ENCODE measurements at places on chromosomes 3 and 15.
A peak's percentile ranks its signal among the peaks of the same experiment; 100 is the strongest.

- no peak for DNase-seq
Observed at GRCh38 chr3:197183582-197183981, 114.8 kb downstream of the DLG1 start.

DNA sequence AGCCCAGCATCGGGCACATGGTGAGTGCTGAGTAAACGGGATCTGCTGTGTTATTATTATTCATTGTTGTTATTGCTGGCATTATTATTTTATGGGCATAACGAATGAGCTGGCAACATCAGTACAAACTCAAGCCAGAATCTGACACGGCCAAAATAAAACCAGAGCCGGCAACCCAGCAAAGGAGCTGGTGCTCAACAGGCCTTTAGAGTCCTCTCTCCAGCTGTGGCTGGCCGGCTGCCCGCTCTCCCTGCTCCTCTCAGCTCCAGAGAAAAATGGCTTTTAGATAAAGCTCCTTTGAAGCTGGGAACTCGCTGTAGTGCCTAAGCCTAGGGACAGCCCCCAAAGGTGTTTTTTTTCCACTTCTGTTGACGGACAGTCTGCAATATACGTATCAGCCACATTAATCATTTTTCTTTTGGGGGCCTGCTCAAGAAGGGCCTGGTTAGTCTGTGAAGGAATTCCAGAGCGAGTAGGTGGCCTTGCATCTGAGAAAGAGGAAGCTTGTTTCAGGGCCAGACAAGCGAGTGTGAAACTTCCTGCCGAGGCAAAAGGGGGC, 193.9 kb upstream of the UBE2E1 start:
- peak; percentile 69 for DNase-seq

GRCh38 chr15:41659855-41660234, 360 bp upstream of the MGA start:
- no peak for DNase-seq

- no peak for DNase-seq
Observed at GRCh38 chr15:81296673-81297072, 27.3 kb downstream of the STARD5 start.

DNA sequence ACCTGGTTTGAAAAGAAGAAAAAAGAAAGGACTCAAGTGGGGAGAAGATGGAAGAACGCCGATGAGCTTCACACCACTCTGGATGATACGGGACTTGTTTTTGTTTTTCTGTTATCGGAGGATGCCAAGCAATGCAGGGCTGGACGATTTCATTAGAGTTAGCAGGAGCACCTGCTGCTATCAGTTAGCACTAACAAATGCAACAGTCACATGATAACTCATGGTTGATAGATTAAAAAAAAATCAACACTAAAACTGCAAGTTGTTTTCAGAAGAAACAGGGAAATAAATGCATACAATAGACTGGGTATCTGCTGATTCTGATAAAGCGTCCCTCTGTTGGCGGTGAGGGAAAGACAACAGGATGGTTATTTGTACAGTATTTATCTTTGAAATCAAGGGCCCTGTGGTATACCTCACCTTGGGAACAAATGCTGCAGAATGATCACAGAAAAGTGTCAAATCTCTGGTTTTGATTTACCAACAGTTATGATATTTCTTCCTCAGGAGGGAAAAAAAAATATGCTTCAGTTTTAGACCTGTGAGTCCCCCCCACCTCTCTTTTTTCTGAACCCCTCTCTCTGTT, 575.1 kb downstream of the FOXP1 start:
- no peak for DNase-seq

DNA sequence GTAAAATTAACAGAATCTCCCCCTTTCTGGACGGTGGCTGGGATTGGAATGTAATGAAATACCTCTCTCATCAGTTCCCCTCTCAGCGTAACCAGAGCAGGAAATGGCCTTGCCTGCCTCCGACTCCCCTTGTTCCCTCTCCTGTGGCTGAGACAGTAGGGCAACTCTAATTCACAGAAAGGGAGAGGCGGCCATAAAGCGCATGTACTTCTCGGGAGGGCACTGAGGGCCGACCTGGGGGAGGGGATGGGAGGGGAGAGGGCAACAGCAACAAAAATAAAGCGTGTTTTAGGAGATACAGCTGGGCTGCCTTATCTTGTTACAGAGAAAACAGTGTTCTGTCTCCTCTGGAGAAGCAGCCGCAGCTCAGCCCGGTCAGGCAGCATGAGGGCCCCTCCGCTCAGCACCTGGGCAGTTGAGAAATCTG, 783.3 kb upstream of the ARRDC4 start:
- DNase-seq: no peak

- no peak for DNase-seq
Observed at GRCh38 chr3:32483772-32484171, 18.9 kb downstream of the CMTM6 start.

GRCh38 chr15:85496151-85496550, 115.7 kb downstream of the AKAP13 start:
- DNase-seq: no peak

DNA sequence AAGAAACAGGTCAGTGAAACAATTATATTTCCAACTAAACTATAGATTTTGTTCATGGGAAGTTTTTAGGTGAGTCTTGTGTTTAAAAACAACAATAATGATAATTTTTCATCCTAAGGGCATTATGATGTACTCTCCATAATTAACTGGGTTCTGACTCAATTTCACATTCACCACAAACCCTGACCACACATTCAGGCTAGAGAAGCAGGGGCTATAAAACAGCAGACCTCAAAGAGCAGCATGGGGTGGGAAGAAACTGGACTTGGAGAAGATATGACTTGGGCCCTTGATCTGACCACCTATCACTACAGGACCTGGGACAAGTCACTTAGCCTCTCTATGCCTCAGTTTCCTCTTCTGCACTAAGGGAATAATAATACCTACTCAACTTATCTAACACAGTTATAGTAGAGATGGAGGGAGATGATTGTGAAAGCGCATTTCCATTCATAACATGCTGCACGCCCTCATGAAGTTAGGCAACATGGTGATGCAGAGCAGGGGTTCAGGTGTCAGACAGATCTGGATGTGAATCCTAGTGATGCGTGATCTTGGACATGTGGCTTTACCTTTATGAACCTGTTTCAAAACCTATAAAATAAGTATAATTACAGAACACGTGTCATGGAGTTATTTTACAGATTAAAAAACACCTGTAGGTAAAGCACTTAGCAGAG, 63.0 kb upstream of the ACP3 start:
- no peak for DNase-seq

DNA sequence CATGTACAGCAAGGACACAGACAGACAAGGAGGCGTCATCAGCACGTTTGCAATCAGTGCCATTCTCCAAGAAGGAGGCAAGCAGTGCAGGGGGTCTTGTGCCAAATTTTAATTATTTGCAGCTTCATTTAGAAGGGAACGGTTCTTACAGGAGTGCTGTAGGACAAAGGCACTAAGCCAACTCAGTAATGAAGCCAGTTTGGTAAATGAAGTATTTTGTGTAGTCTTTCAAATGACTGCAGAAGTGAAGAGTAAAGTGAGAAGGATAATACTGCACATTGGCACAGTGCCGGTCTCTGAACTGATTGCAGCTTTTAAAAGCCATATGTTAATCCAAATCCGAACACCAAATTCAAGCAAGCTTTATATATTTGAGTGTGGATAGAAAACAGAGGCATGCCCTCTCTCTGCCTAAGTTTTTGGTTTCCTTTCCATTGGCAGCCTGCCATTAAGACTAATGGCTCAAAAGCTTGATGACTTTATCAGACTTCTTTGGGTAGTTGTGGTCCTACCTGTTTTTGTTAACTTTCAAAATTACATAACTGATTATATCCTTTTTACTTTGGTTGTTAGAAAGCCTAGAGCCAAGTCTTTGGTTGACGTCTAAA, 101.3 kb downstream of the SENP2 start:
- DNase-seq: no peak

GRCh38 chr3:179833294-179833693, 180.5 kb downstream of the USP13 start:
- DNase-seq: no peak

GRCh38 chr3:40623567-40623966, 98.8 kb downstream of the ZNF621 start:
- no peak for DNase-seq

DNA sequence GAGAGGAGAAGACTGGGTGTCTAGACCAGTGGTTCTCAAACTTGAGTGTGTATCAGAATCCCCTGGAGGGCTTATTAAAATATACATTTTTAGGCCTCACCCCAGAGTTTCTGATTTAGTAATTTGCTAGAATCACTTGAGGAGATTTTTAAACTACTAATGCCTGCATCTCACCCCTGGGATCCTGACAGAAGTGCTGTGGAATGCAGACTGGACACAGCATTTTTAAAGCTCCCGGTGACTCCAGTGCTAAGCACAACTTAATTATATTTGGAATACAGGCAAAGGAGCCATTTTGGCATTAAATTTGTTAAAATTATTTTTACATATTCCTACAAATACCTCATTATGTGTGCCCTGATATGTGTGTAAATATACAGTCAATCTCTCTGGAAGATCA, 26.7 kb upstream of the COL6A6 start:
- no peak for DNase-seq

DNA sequence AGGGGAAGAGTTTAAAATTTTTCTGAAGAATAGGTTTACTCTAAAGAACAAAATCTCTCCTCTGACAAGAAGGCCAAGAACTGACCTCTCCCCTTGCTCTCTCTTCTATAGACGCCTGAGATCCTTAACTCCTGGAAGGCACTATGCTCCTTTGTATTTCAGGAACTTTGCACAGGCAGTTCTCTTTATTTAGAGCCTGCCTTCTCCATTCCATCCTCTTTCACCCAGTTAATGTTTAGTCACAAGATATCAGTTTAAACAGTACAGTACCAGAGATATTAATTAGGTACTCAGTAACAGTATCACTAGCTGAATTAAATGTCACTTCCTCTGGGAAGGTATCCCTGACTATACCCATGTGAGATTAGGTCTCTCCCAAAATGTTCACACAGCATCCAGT, 33.5 kb downstream of the HERC1 start:
- DNase-seq: no peak

- DNase-seq: no peak
Observed at GRCh38 chr3:31892916-31893573, 88.0 kb downstream of the OSBPL10 start.

DNA sequence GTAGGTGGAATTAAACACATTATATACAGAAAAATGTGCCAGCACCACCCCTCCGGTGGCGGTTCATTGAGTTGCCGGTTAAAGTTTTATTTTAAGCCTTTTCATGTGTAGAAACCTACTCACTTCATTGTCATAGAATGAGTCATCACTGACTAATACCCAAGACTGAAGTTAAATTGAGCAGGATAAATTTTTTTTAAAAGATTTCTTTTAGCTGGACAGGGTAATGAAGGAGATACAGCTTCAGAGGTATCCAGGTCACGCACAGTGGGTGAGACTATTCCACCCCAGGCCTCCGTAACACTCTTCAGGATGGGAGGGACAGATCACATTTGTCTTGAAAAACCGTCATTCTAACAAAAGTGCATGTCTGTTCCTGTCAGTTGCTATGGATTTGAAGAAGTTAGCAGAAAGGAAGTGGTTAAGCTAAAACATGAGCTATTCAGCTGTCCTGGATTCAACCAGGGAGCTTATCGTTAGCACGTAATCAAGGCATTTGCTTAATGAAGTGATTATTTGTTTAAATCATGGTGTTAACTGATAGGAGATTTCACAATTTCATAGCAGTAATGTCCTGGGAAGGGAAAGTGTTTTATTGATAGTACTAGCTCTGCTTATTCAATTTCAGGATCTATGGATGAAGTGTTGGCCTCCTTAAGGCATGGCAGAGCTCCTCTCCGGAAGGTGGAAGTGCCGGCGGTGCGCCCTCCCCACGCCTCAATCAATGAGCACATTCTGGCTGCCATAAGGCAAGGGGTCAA, 23.4 kb downstream of the WHAMM start:
- peak; percentile 73 for DNase-seq

DNA sequence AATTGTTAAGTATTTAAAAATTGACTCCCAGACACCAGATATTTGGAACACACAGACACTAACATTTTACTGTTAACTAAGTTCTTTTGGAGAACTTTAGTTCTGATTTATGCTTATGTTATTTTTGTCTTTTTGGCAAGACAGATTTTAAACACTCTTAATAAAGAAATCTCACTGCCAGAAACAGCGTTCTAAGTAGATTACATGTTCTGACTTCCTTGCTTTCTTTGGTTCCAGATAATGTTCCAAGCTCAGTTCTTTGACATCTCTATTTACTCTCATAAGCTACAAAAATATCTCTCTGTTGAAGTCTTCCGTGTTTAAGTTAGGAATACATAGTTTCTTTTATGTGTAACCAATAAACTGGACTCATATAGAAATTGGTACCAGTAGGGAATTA, 1699.6 kb downstream of the OTOL1 start:
- DNase-seq: no peak

DNA sequence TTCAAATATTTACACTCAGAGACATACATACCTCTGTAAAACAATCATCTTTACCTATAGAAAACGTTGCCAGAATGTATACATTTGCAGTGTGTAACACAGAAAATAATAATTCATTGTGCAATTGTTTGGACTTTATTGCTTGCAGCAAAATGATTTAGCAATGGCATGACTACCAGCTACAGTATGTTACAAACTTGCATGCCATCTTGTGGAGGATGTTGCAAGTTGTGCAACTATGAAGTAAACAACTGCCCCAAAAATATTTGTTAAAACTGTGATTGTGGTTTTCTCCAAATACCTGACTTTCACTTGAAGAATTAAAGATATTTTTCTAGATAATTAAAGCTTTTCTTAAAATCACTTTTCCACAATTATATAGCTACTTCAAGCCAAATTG, 27.1 kb upstream of the C3orf49 start:
- DNase-seq: no peak

DNA sequence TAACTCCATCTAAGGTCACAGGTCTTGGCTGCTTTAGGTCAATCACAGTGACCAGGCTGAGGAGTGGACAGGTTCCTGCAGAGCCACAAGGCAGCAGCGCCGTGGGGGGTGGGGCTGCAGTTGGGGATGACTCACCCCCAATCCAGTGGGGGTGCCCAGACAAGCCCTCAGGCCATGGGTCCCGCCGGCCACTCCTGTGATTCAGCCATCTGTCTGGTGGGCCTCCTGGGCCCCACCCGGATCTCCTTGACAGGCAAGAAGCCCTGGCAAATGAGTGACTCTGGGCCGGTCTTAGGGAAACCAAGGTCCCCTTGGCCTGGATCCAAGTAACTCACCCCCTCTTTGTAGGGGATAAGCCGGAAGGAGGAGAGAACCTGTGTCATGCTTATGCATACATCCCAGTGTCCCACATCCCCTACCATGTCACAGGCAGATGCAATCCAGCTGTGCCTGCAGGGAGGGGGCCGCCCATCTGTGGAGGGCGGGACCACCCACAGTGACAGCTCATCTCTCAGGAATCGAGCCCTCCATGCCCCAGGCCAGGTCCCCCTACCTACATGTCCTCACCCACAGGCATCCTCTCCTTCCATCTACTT, 495 bp upstream of the COL7A1 start:
- DNase-seq: no peak

GRCh38 chr15:57920911-57921310, 144.6 kb downstream of the ALDH1A2 start:
- no peak for DNase-seq

DNA sequence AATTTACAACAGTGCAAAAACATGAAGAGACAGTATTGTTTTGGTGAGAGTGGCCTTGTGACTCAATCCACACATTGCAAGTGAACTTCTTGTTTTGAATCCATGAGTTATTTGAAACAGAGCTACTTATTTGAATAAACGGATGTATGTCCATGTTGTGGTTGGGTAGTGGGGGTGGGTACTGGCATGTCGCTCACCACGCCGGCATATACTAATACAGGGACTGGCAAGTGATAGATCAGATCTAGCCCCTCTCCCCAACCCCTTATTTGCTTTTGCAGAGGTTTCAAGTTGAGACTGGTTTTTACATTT, 83.8 kb downstream of the EDEM1 start:
- no peak for DNase-seq

Data from right lung (tissue), 10 donors.